Stimulated activated CD8-positive, alpha-beta memory T cell treated with anti-CD3 and anti-CD28 coated beads, Interleukin-4, amount 100 ng/mL, for 4 hours (primary cell): ENCODE measurements at places on chromosomes 5 and 9.

DNA sequence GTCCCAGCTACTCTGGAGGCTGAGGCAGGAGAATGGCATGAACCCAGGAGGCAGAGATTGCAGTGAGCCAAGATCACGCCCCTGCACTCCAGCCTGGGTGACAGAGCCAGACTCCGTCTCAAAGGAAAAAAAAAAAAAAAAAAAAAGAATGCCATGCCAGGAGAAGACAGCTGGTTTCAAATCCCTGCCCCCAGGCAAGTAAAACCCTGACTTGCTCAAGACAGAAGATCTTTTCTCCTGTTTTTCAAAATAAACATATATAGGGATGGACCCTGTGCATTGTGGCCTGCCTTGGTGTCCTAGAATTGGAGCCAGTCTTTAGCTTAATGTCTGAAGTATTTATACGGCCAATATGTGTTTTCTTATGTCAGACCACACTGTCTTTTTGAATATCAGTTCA is 177.1 kb downstream of the NR3C1 start:
- no peak for DNase-seq

DNA sequence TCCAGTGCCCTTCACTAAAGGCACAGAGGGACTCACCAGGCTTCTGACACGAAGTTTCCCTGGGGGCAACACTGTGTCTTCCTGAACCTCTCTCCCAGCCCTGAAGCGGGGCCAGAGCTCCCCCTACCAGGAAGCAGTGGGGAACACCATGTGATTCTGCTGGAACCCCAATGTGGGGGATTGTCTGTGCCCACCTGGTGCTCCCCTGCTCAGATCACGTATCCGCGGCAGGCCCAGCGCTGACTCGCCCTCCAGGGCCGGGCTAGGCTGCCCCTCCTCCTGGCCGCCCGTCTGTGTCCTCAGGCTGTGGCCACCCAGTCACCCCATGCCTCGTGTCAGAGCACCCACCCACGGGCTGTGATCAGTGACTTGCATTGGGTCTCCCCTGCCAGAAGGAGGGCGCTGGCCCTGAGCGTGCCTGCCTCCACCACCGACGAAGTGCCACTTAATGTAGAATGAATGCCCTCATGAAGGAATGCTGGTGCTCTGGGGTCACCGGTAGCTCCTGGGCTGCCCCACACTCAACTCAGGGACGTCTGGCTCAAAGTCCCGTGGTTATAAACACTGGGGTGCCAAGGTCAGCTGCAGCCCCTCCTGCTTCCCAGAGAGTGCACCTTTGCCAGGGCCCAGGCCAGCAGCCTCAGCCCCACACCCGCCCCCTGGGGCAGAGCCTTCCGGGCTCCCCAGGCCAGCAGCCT is 22.1 kb downstream of the SARDH start:
- DNase-seq = no peak

GRCh38 chr9:103430469-103430868 is 435.3 kb downstream of the CYLC2 start:
- DNase-seq = no peak

GRCh38 chr9:27566118-27566517 is 7.2 kb downstream of the C9orf72 start:
- DNase-seq = no peak

DNA sequence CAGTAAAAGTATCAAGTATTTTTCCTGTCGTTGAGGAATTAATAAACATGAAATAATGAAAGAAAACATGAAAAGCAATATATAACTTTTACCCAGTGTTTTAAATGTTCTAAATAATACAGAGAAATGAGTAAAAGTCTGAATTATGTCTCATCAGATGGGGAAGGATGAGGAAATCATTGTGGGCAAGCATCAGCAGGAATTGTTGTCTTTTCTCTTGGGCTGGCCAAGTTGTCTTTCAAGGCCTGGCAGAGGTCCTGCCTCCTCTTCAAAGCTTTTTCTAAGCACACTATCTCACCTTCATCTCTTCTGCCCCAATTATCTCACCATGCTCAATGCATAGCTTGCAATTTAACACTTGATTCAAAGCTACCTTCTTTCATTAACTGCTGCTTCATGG is 41.9 kb downstream of the MOCS2 start:
- DNase-seq = no peak

DNA sequence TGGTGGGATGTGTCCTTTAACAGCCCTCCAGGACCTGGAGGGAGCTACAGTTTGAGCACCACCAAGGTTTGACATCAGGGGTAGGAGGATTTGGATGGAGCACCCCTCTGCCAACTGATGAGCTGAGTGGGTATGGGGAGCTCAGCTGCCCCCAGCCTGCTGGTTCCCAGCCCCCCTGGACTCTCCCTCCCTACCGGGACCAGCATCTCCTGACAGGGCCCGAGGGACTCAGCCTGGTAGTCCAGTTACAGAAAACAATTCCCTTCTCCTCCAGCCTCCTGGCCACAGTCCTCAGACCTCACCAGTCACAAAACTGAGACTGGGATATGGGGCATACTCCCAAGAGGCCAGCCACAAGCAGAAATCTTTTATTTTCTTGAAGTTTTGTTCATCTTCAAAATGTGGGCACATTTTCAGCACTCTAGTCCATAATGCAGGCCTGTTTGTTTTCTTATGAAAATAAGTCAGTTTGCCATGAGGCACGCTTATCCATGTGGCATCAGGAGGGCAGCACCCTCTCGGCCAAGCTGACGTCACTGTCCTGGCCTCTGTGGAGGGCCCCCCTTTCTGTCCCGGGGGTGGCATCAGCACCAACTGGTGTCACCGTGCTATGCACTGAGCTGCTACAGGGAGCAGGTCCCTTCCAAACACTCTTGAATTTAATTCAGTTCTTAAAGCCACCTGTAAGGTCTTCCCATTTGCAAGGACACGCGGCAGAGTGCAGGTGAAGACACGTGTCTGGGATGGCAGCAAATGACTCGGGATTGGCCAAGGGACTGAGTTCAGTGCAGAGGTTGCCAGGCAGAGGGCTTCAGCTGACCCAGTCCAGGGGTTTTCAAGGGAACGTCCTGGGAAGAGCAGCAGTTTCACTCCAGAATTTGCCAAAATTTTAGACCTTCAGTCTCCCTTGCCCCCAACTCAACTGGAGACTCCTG is 187.6 kb downstream of the GADD45G start:
- DNase-seq = no peak

DNA sequence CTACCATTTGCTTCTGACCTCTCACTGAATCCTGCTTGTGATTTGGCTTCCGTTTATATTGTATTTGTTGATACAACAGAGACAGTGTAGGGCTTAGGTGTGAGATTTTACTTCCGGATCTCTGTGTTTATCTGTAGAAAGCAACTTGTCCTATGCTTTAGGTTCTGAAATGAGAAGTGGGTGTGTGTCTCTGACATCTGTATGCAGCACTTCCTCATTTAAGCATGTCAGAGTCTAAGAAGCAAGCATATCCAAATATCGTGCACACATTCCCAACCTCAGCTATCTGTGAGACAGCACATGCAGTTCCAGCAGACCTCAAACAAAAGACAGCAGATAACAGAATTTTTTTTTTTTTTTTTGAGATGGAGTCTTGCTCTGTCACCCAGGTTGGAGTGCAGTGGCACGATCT is 16.3 kb downstream of the KLF9 start:
- DNase-seq = no peak
